Uterus (tissue), 4 donors: ENCODE measurements at places on chromosomes 12 and 14.

DNA sequence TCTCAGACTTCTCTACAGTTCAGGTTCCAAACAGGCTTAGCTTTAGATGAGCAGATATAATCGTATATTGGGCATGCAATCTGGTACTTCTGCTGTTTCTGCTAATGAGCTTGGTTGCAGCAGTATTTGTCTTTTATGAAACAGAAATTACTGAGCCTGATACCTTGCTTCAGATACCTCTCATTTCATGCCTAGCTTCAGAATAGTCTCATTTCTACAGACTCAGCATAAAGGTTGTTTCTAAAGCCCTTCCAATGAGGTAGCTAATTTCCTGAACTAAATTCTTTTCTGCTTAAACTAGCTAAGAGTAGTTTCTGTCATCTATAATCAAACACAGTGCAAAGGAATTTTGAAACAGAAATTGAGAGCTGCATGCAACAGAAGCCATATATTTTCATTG, 275.0 kb upstream of the KITLG start:
- no peak for DNase-seq

- no peak for DNase-seq
Observed at GRCh38 chr12:8035440-8036010, 3.0 kb downstream of the FOXJ2 start.

DNA sequence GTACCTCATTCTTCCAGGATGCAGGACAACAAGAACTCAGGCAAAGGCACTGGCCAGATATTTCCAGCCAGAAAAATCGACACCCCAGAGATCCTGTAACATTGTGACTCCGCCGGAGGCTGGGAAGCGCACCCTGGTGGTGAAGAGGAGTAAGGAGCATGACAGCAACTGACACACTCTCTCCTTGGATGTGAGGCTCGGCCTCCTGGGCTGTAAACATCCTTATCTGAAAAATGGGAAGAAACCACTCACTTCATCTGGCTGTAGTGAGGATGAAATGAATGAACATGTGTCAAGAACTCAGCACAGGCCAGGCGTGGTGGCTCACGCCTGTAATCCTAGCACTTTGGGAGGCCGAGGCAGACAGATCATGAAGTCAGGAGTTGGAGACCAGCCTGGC, 27.5 kb downstream of the TCHP start:
- DNase-seq = no peak

- no peak for DNase-seq
Observed at GRCh38 chr12:75815756-75816155, 215.8 kb downstream of the PHLDA1 start.

DNA sequence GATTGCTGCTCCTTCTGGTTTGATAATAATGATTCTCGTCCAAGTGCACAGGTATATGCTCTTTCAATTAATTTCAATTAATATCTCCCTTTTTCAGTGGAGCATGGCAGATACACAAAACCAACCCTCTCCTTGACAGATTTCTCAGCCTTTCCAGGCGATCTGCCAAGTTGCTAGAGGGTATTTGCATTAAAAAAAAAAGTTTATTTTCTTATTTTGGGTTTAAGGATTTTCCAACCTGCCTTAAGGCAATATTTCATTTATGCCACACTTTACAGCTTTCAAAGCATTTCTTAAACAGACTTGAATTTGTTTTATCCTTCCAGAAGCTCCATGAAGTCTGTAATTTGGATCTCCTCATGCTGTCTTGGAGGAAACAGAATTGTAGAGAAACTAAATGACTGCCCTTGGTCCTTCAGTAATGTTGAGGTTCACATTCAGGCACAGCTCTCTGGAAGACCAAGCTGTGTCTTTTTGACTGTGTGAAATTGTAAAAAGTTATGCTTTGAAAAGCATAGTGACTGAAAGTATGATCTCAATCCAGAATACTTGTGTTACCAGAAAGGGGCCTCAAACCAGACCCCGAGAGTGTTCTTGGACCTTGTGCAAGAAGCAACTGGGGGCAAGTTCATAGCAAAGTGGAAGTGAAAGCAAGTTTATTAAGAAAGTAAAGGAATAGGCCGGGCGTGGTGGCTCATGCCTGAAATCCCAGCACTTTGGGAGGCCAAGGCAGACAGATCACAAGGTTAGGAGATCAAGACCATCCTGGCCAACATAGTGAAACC, 2.3 kb downstream of the DGLUCY start:
- DNase-seq = no peak

DNA sequence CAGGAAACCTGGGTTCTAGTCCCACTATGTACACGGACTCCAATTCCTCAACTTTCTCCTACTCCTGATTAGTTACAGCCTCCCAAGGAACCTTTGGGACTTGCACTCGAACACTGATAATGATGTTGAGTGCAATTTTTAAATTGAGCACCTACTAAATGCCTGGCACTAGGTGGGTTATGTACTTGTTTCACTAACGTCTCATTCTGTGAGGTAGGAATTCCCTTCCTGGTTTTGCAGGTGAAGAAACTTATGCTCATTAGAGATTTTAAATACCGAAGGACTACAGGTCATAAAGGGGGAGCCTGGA, 536 bp downstream of the PARPBP start:
- no peak for DNase-seq

DNA sequence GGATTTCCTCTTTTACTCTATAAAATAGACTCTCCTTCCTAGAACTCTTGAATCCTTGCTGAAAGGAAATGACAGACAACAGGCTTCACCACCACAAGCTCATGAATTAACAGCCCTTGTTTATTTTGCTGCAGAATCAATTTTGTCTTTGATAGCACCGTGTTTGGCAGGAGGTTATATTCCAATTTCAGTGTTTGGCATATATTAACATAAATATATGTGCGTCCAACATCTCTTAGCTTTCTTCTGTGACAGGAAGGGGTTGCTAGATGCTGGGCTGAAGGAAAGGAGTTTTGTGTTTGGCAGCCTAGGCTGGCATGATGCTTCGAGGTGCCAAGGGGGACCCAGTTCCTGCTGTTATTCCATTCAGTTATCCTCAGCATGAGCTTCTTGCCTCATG, 126.4 kb downstream of the TMEM132C start:
- DNase-seq = no peak

DNA sequence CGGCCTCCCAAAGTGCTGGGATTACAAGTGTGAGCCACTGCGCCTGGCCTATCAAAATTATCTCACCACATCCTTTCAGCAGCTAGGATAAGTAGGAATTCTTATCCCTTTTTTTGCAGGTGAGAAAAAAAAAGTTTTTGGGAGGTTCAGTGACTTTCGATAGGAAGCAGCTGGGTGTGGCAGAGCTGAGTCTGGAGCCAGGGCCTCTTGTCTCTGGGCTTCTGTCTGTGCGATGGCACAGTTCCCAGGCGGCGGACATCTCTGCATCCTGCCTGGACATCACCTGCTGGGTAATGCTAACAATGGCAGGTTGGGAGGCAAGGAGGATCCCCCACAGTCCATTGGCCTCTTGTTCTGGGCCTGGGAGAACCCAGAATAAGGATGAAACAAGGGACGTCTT, 12.5 kb downstream of the NRXN3 start:
- DNase-seq = no peak

GRCh38 chr14:86491743-86492142, 961.8 kb downstream of the FLRT2 start:
- DNase-seq = no peak

GRCh38 chr14:80587096-80587724, 354.3 kb downstream of the CEP128 start:
- no peak for DNase-seq

DNA sequence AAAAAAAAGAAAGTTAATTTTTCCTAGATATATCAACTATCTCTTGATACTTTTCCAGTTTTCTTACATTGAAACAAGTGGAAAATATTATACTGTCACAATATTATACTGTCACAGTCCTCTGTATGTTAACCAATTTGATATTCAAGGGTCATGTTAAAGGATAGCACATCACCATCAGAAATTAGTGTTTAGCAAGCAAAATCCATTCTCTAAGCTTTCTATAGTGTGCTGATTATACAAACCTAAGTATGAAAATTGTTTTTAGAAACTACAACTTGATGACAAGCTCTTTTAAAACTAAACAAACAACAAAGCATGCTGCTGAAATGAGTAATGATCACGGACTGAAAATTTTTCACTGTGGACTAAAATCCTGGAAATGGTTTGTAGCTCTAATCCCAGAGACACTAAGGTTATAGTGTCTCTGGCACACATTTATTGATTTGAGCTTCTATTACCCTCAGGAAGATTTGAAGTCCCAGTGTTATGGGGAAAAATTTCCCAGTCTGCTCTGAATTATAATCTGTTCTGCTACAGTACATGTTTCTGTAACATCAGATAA, 9.7 kb downstream of the SPTSSA start:
- no peak for DNase-seq

DNA sequence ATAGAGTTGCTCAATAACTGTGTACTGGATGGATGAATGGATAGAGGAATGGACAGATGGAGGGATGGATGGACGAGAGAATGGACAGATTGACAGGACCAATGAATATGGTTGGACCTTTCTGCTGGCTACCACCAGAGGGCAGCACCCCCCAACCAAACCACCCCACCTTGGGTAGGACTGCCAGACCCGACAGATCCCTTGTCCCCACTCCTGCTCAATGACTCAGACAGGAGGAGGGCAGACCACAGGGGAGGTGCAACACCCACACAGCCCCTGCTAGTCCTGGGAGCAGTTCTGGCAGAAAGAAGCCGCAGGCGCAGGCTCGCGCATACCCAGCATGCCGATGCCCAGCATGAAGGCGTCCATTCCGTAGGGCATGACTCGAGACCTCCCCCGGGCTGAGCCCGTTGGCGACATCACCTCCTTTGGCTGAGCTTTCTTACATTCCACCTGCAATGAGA, 12.4 kb downstream of the MSI1 start:
- peak; percentile 77 for DNase-seq

DNA sequence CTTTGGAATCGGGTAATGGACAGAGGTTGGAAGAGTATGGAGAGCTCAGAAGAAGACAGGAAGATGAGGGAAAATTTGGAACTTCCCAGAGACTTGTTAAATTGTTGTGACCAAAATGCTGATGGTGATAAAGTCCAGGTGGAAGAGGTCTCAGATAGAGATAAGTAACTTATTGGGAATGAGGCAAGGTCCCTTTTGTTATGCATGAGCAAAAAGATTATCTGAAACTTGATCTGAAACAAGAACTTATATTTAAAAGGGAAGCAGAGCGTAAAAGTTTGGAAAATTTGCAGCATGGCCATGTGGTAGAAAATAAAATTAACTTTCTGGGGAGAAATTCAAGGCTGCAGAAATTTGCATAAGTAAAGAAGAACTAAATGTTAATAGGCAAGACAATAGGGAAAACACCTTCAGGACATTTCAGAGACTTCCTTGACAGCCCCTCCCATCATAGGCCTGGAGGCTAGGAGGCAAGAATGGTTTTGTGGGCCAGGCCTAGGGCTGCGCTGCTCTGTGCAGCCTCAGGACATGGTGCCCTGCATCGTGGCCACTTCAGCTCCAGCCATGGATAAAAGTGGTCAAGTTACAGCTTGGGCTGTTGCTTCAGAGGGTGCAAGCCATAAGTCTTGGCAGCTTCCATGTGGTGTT, 425.7 kb upstream of the PRICKLE1 start:
- no peak for DNase-seq

- no peak for DNase-seq
Observed at GRCh38 chr14:103184046-103184445, 60.8 kb downstream of the TNFAIP2 start.

DNA sequence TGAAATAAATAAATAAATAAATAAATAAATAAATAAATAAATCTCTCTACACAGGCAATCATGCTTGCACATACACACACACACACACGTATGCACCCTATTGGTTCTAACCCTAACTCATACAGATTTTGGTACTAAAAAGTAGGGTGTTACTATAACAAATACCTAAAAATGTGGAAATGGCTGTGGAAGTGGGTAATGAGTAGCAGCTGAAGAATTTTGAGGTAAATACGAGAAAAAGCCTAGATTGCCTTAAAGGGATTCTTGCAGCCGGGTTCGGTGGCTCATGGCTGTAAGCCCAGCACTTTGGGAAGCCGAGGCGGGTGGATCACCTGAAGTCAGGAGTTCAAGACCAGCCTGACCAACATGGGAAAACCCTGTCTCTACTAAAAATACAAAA, 15.7 kb upstream of the SLC2A3 start:
- no peak for DNase-seq

GRCh38 chr14:95505030-95505589, 11.3 kb downstream of the SYNE3 start:
- no peak for DNase-seq

- DNase-seq = no peak
Observed at GRCh38 chr12:29337325-29337724, 43.6 kb downstream of the ERGIC2 start.

DNA sequence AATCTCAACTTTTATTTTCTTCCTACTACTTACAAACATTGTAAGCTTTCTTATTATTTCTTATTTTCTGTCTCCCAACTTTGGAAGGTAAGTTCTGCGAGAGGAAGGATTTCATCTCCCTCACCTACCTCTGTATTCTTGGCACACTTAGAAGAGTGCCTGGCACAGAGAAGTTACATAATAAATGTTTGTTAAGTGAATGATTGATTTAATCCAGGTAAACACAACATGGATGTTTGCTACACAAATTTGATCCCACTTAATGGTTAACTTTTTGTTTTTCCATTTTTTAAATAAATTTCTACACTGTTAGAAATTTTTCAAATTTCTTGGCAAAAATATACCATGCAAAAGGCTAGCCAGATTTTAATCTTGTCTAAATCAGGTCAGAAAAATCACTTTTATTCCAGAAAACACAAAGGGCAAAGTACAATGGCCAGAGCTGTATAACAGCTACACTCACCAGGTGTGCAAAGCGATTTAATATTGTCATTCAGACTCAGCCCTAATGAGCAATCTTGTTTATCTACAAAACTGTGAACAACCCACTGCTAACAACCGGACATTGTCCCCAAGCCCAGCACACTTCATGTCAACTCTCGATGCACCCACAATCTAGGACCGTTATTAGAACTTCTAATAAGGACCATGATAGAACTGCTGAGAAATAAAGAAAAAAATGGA, 222.1 kb upstream of the EEA1 start:
- DNase-seq = no peak

DNA sequence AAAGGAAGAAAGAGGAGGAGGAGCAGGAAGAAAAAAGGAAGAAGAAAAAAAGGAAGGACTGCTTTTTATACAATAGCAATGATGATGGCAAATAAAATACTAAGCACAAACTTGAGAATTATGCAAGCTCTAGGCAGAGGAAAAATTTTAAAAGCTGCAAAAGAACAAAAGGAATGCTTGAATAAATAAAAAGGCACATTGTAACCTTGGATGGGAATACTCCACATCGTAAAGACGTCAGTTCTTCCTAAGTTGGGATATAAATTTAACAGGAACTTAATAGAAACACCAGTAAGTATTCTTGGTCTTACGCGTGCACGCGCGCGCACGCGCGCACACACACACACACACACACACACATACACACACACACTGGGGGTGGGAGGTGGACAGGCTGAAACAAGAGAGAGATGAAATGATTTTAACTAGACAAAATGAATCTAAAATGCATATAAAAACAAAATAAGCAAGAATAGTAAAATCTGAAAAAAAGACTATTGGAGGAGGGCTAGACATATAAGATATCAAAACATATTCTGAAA, 43.0 kb downstream of the SERPINA3 start:
- DNase-seq = peak; percentile 30

DNA sequence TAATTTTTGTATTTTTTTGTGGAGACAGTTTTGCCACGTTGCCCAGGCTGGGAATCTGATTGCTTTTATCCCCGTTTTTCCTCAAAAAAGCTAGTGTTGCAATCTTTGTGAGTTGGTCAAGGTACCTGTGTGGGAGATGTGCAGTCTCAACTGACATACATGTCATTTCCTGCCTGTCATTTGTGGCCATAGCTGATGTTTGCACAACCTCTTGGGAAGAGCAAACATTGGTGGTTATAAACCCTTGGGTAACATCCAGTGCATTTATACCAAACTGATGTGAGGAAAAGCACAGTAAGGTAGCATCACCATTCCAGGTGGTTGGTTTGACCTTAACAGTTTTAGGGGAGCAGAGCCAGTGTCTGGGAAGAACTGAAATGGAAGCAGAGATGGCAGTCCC, 54.7 kb downstream of the ATG14 start:
- DNase-seq = no peak
